ENCODE measurements at places on chromosomes 1 and 21. TPM values are rescaled to one million over a fixed set of nuclear protein-coding genes. Genes with fewer than 3 reads are reported as not detected.

The VAV3 gene
- under 0.01 TPM for total RNA-seq

The ZBED6 gene
- 7.5 TPM for total RNA-seq

The FGR gene
- not detected for total RNA-seq

The FAM163A gene
- total RNA-seq: under 0.01 TPM

The NUP210L gene
- total RNA-seq: 0.18 TPM

The BROX gene
- total RNA-seq: 34.9 TPM

The CCDC17 gene
- total RNA-seq: 0.74 TPM

The LORICRIN gene
- not detected for total RNA-seq

The C4BPB gene
- 0.14 TPM for total RNA-seq

The CFH gene
- total RNA-seq: 238 TPM

The C8B gene
- not detected for total RNA-seq

The SPRR2A gene
- total RNA-seq: not detected

The PGLYRP4 gene
- total RNA-seq: not detected

The FUBP1 gene
- 75.2 TPM for total RNA-seq

The SLFNL1 gene
- 0.28 TPM for total RNA-seq

The ALPL gene
- 1.5 TPM for total RNA-seq

The AMIGO1 gene
- 1.6 TPM for total RNA-seq

The C1orf87 gene
- total RNA-seq: not detected

The ADAMTS1 gene
- total RNA-seq: 480 TPM

The C1orf185 gene
- not detected for total RNA-seq

The RHCE gene
- 2.4 TPM for total RNA-seq

The CD52 gene
- total RNA-seq: not detected

The TRAF5 gene
- total RNA-seq: 9.2 TPM

The ENO1 gene
- total RNA-seq: 1,322 TPM

The FAM72C gene
- 0.28 TPM for total RNA-seq

The C1orf50 gene
- 3.6 TPM for total RNA-seq

The ST6GALNAC3 gene
- total RNA-seq: 1.7 TPM

The MPZ gene
- 0.71 TPM for total RNA-seq

The SLC30A2 gene
- not detected for total RNA-seq

The KRTAP21-3 gene
- not detected for total RNA-seq

The PALMD gene
- total RNA-seq: 0.85 TPM

The IVL gene
- not detected for total RNA-seq

The MAB21L3 gene
- 0.28 TPM for total RNA-seq

The IL20 gene
- total RNA-seq: not detected

The NTMT2 gene
- total RNA-seq: not detected

The SLC41A1 gene
- total RNA-seq: 12.2 TPM

The CYB561D1 gene
- 3.6 TPM for total RNA-seq

The FCER1G gene
- total RNA-seq: not detected

The PLA2G4A gene
- 28.4 TPM for total RNA-seq

The VHLL gene
- 0.28 TPM for total RNA-seq

The ILF2 gene
- 148 TPM for total RNA-seq

The SERPINC1 gene
- not detected for total RNA-seq

The ASAP3 gene
- 58.6 TPM for total RNA-seq

The RGS2 gene
- 153 TPM for total RNA-seq

The PCSK9 gene
- total RNA-seq: 13.7 TPM

The HAO2 gene
- not detected for total RNA-seq

The OR2M3 gene
- total RNA-seq: not detected

The UBASH3A gene
- not detected for total RNA-seq

The GFI1 gene
- total RNA-seq: under 0.01 TPM

The GPR61 gene
- 0.28 TPM for total RNA-seq

Data from smooth muscle cell of bladder (primary cell).